ENCODE measurements at places on chromosomes 13 and 19.

- DNase-seq, result no peak
These were observed 754.0 kb downstream of the DIAPH3 start for GRCh38 chr13:59409634-59410200.

- DNase-seq, result peak; percentile 99
These were observed 335 bp upstream of the SOX1 start for GRCh38 chr13:112066624-112067004.

DNA sequence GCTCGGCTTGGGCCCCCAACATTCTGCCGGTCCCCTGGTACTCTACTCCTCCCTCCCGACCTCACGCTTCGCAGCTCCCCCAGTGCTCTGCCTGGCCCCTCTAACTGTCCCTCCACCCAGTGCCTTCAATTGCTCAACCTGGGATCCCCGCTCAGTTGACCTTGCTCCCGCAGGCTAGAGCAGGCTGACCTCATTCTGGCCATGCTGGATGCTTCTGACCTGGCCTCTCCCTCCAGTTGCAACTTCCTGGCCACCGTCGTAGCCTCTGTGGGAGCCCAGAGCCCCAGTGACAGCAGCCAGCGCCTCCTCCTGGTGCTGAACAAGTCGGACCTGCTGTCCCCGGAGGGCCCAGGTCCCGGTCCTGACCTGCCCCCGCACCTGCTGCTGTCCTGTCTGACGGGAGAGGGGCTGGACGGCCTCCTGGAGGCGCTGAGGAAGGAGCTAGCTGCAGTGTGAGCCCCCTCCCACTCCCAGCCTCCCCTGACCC is 3.6 kb downstream of the GTPBP3 start:
- DNase-seq, result no peak

DNA sequence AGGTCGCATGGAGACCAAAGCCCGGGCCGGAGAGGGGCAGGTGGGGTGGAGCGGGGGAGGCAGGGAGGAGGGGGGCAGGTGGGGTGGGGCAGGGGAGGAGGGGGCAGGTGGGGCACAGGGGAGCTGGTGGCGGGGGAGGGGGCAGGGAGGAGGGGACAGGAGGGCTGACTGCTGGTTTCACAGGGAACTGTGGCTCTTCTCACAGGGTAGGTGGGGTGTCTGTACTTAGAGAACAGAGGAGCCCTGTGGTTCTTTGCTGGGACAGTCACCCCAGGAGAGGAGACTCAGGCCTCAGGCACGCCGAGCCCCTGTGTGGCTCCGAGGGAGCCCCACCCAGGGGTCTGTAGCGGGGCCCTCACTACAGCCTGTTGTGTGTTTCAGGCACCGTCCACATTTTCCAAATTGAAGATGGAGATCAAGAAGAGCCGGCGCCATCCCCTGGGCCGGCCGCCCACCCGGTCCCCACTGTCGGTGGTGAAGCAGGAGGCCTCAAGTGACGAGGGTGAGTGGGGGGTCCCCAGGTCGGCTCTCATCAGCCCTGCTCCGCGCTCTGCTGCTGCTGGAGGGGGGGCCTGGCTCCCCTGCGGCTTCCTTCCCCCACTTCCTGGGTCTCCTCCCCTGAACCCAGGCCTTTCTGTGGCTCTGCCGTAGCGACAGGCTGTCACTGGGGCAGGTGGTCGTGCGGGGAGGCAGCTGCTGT is 162.7 kb downstream of the KDM4B start:
- peak; percentile 39 for DNase-seq
